ENCODE measurements at places on chromosomes 1 and 21.

GRCh38 chr1:84298328-84298683, 3.2 kb upstream of the SAMD13 start:
- peak; percentile 37 for DNase-seq

DNA sequence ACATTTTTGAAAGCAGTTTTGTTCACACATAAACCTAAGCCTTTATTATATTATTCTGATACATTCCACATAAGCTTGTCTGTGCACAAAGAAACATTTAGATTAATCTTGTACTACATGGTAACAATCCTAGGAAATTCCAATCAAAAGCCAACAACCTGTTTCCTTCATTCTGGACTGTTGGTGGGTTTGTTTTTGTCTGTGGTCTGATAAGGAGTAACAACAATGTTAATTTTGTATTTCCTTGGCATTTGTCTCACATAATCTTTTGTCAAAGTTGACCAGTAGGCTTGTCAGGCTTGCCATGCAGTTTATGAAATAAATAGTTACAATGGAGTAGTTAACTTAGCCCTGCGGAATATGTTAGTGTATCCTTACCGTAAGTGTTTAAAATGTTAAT, 183.3 kb downstream of the DHRS3 start:
- no peak for DNase-seq

DNA sequence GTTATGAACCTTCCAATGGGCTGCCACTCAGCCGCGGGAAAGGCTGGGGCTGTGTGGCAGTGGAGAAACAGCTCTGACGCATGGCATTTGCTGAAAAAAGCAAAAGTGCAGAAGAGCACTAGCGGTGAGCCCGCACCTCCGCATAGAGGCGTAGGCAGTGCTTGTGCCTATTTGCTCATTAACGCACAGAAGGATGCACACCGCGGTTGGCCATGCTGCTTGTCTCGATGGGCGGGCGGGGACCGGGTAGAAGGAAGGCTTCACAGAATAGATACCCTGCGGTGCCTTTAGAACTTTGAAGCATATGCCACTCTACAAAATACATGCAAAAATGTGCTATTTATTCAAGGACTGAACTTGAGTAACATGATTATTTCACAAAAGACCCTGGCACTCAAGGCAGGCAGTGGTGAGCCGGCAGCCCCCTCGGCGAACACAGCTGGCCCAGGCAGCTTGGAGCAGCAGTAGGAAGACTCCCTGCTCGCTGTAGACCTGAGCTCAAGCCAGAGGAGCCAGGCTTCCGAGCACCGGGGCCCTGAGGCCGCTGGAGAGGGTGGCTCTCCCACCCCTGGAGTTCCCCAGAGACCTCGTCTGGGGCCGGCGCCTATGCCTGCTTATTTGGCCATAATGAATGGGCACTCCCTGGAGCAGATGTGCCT, 71.5 kb downstream of the SIK1 start:
- DNase-seq = no peak

DNA sequence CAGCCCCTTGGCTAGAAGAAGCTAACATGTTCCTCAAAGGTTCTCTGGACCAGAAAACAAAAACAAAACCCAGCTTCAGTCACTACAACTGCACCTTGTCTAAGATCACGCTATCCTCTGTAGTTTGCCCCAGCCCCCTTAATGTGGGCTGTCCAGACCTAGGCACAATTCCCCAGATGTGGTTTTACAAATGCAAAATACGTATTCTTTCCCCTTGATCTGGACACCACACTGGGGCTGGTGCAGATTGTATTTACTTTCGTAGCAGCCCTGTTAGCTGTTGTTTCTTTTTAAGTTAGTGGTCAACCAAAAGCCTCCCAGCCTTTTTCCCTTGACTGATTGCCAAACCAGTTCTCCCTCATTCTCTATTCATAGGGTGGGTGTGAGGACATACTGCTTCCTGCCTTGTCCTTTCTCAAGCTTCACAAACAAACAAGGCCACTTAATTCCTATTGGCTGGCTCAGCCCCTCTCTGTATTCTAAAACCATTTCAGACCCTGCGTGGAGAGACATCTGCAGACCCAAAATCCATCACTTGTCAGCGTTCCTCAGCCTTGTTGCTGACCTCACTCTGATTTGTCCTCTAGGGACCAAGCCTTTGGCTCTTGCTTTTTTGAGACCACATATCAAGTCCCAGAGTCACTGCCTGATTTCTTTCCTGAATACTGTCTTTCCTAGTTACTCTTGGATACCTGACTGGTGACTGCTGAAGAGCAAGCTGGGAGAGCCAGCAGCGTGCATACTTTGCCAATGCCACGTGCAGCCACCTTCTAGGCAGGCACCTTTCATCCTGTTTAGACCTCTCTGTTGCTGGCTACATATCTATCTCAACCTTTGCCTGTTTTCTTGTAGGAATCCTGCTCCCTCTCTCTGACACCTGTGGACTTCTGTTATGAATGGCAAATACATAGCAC, 96.4 kb upstream of the RAB3GAP2 start:
- DNase-seq = peak; percentile 25

DNA sequence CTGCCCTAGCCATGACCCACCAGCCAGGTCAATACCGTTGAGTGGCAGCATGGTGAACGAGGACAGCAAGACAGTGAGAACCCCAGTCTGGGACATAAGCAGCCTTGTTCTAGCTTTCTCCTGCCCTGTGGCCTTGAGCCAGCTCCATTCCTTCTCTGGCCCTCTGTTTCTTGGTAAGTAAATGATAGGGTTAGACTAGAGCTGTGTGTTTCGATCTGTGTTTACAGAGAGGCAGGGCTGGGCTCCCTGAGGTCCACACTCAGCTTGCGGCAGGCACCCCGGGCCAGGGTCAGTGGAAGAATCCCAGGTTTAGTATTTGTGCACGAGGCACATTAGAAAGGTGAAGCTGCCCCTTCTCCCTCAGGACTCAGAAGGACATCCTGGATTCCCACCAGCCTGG, 27.3 kb downstream of the FOXO6 start:
- no peak for DNase-seq

DNA sequence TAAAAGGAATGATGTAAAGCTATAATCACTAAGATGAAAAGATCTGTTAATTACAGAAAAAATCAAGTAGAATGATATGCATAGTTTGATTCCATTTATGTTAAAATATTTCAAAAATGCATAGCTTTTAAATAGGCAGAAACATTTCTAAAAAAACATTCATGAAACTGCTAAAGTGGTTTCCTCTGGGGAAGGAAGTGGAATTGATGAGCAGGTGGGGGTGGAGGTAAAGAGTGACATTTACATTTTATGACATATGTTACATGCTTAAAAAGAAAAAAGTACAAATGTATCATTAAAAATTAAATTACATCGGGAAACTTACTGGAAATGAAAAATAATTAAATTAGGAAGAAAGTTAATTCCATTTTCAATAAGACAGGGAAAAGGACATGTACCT, 42.8 kb upstream of the JAK1 start:
- no peak for DNase-seq

DNA sequence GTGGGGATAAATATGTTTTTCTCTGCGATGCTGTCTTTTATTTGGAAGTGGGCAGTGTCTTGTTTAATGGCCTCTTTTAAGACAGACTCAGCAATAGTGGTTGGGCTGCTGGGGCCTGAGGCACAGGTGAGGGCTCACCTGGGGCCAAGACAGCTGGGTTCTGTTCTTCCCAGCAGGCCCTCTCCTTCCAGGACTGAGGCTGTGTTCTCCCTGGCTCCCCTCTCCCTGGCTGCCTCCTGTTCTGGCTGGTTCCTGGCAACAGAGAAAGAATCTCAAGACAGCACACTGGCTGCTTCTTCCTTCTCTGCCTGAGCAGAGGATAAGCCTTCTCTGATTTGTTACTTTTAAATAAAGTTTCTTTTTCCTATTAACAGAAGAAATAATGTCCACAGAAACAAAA, 7.4 kb upstream of the GRHL3 start:
- DNase-seq = no peak

- DNase-seq = no peak
These were observed 276.0 kb upstream of the PLD5 start for GRCh38 chr1:242800521-242800920.

DNA sequence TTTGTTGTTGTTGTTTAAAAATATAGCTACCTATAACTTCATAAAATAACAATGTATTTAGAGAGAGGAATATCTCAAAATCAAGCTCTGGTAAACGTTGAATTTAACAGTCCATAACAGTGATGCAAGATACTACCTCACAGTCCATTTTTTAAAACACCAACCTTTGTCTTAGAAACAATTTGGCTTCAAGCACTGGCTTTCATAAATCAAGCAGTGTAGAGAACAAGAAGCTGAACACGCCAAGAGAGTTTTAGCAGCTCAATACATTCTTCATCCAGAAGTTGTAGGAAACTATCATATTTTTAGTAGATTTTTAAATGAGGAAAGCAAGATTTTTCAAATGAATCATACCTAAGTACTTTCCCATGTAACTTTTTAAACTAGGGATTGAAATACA, 334.3 kb upstream of the ADAMTS5 start:
- no peak for DNase-seq

GRCh38 chr1:230831771-230832170, 36.5 kb downstream of the C1orf198 start:
- DNase-seq = no peak

DNA sequence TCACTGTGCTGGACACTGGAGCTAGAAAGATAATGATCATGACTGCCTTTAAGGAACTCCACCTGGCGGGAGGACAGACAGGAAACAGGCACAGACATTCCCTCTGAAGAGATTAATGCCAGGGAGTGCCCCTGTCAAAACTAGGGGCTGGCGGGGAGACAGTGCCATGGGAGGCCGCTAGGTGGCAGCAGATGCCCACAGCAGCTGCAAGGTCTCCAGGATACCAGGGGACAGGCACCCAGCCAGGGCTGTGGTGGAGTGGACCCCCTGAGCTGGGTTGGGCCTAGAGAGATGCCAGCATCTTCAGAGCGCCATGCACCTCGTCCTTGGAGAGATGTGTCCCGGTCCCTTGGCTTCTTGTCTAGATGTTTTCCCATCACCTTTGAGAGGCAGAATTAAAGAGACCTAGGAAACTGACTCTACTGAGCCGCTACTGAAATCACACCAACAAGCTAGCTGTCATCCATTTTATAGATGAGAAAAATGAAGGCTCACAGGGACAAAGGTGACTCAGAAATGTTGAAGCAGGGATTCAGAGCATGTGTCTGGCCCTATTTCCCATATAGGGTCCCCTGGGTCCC, 3.6 kb downstream of the REN start:
- DNase-seq = peak; percentile 71

DNA sequence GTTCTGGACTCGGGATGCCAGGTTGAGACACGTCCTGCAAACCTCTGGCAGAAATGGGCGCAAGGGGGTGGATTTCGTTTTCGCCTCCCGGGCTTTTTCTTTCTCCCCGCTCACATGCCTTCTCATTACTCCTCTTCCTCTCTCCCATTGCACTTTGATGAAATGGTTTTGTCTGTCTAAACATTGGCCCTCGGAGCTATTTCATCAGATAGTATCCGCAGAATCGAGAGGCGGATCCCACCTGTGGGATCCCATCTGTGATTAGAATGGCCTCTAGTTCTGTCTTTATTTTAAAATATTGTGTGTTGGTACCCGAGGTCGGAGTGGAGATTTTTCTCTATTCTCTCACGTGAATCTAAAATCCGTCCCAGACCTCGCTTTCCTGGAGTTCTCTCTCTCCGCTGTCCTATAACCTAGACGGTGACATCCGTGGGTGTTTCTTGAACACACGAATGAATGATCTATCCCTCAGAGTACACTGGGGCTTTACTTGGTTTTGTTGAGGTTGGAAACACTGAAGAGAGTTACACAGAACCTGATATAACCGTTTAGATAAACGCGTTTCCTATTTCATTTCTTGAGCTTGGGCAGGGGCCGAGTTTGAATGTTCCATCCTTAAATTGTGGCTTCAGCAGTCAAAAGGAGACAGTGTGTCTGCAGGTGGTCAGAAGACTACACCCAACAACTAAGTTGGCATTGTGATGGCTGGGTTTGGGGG, 2.0 kb downstream of the EDARADD start:
- no peak for DNase-seq

DNA sequence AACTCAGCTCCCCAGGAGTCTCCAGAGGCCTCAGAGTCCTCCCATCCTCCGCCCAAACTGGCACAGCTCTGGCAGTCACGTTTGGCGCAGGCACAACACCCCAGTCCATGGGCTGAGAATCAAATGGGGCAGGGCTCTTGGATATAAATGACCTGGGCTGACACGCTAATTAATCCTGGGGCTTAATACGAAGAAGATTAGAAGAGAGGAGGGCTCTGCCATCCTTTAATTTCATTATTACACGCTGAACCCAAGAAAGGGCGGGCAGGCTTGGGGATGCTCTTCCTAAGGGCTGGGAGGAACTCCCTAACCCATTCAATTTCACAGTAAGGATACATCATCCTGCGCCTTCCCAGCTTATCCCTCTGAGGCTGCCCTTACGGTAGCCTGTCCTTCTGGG, 2.4 kb downstream of the GRIK3 start:
- no peak for DNase-seq

DNA sequence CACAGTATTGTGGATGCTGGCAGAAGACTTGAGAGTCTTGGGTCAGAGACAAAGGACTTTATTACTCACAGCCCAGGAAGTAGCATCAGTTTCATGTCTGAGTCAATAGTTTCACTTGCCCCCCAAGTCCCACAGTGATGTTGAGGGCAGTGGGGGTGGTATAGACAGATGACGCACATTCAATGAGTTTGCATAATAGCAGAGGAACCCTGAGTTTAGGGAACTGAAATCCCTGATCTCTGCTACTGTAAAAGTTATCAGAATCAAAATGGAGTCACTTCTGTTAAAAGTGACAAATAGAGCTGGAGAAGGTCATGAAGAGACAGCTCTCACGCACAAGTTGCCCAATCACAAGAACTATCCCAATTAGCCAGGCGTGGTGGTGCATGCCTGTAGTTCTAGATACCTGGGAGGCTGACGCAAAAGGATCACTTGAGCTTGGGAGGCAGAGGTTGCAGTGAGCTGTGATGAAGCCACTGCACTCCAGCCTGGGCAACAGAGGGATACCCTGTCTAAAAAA, 11.5 kb upstream of the HCRTR1 start:
- DNase-seq = peak; percentile 61

GRCh38 chr1:17118706-17119075, 560 bp downstream of the PADI2 start:
- DNase-seq = no peak

- DNase-seq = no peak
These were observed 287.8 kb downstream of the RRAGC start for GRCh38 chr1:38571726-38572125.

DNA sequence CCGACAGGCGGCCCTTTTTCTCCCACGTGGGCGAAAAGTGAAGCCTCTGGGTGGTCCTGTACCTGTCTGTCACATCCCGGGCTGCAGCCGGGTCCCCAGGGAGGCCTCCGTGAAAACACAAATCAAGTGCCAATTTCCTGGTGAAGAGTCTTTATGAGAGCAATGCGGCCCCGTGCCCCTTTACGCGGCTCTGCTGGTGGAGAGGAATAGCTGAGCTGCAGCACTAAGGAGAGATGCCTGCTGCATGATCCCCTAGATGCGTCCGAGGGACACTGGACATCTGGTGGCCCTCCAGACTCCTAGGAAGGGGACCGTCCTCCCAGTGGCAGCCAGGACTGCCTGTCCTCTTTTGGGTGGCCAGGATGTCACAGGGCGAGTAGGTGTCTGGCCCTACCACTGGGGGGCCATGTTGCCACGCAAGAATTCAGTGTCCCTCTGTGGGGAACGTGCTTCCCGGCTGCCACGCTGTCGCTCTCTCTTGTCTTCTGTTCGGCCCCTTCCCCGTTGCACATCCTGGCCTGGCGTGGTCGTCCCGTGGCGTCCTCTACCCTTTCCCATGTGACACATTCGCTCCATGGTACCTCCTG, 38.7 kb downstream of the COL18A1 start:
- DNase-seq = no peak

All from choroid plexus epithelial cell (primary cell).